ENCODE measurements at places on chromosomes 4 and X. TPM values are rescaled to one million over a fixed set of nuclear protein-coding genes. Genes with fewer than 3 reads are reported as not detected.
A peak's percentile ranks its signal among the peaks of the same experiment; 100 is the strongest.

- no peak for DNase-seq
These were observed 10.8 kb downstream of the PLAC1 start for GRCh38 chrX:134647477-134647877.

Gene NAAA
- total RNA-seq = 44.1 TPM

GRCh38 chrX:43552156-43552555, 103.9 kb upstream of the MAOA start:
- DNase-seq = peak; percentile 95

GRCh38 chr4:120528428-120528827, 394.1 kb downstream of the PRDM5 start:
- no peak for DNase-seq

- DNase-seq = no peak
These were observed 1806.6 kb upstream of the AGA start for GRCh38 chr4:179248821-179249220.

Gene PGAM4
- not detected for total RNA-seq

DNA sequence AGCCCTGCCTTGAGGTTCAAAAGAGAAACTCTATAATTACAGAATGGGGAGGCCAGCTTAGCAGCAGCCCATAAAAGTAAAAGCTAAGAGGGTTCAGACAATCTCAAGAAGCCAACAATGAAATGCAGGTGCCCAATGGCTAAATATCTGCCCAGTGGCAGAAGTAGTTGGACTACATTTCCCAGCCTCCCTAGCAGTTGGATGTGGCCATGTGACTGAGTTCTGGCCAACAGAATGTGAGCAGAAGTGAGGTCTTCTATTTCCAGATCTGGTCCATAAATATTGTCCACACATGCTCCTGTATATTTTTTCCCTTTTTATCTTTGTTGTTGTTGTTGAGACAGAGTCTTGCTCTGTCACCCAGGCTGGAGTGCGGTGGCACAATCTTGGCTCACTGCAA, 127.9 kb upstream of the NHS start:
- DNase-seq = no peak

Gene WDFY3
- total RNA-seq = 42.9 TPM

DNA sequence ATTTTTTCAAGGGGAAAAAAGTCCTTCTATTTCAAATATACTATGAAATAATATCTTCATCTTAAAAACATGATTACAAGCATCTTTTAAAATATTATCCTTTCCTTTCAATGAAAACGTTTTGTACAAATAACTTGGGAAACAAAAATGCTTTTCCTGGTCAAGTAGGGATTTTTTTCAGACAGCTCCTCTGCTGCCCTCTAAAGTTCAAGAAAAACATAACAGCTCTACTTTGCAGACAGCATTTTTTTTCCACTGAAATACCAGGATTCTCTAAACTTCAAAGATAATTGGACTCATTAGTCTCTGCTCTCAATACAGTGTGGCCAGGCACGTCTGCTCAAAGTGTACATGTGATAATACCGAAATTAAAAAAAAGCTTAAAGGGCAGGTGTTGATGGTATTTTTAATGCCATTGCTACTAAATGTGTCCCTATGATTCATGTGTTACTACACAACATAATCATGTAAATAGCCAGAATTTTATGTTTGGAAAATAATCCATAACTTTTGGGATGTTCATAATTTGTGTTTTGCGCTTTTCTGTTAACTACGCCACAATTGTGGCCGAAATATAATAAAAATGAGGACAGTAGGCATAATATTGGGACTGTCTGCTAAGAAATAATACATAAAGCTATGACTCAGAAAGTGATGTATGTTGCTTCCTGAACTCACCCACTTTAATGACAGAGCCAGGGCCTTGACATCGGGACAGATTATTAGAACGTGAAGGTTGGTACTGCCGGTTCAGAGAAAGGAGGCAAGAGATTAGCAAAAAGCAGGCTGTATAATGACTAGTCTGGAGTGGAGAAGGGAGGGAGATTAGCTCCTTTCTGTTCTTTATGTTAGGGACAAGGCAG, 478.9 kb downstream of the KCNIP4 start:
- DNase-seq = peak; percentile 46

DNA sequence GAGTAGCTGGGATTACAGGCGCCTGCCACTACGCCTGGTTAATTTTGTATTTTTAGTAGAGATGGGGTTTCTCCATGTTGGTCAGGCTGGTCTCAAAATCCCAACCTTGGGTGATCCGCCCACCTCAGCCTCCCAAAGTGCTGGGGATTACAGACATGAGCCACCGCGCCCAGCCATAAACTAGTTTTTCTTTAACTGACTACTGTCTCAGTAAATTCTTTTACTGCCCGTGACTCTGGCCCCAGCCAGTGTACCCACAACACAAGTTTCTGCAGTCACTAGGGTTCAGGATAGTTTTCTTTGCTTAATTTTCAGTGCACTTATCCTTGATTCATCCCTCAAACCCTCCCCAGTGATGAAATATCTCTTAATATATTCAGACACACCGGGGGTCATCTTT, 8.3 kb downstream of the SHROOM2 start:
- DNase-seq = no peak

DNA sequence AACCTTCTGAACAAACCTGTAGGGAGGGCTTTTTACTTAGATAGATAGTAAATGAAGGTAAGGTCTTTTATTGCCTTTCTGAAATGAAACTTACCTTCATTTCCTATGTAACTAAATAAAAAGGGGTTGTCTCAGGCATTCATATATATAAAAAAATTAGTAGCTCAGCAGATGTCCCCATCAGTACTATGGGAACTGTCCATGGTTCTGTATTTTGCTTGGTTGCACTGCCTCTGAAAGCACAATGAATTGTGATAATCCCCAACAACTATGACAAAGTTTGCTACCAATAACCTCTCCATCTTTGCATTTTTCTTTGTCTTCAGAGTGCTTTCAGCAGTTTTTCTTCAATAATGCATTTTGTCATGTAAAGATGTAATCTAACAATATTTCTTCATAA, 222.4 kb downstream of the SLIT2 start:
- DNase-seq = peak; percentile 25

DNA sequence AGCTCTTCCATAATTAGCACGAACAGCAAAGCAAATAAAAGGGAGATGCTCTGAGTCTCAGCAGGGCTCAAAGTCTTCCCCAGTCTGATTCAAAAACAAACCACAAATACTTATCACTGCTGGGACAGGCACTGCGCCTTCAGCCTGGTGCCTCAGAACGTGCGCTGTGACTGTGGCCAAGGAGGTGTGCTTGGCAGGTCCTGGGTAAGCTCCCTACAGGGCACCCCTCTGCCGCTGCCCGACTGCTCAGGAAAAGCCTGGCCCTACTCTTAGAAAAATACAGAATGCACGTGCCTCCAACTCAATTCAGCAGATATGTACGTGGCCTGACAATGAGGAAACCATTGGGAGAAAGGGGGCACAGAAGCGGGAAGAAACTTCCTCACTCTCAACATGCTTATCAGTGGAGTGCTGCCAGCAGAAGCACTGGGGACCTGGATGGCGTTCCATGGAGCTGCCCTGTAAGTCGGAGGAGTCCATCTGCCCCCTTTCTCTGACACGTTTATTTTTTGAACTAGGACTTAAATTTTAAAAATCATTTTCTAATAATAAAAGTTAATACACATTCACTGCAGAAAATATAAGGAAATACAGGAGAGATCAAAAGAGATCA, 86.8 kb downstream of the GATB start:
- DNase-seq = no peak

DNA sequence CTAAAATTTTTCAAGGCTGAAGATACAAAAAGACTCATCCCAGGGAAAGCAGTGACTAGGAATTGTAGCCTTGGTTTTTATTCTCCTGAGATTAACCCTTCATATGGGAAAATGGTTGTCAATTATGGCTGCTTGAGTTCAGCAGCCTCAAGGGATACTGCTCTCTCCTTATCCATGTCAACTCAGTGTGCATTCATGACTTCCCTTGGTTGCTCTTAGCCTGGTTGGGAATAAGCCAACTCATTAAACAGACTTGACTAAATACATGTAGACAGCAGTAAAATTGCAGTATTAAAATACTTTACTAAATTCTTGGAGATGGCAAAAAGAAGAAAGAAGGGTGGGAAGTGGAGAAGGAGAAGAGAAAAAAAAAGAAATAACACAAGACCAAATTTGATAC, 44.5 kb upstream of the BMP3 start:
- DNase-seq = no peak

- DNase-seq = no peak
These were observed 122.5 kb downstream of the MAGEE1 start for GRCh38 chrX:76550016-76550415.

DNA sequence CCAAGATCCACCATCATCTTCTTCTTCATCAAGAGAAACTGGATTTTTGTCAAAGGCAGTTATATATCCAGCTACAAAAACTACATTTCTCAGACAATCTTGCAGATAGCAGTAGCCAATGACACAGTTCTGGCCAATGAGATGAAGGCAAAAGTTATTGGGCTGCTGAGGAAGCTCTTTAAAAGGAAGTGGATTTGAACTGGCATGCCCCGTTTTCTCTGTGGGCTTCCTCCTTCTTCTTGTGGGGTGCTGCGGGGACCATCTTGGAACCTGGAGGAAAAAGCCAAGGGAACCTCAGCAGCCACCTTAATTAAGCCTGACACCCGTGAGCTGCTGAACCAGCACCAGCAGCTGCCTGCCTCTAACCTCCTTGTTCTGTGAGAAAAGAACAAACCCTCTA, 4.8 kb downstream of the SMIM43 start:
- no peak for DNase-seq

GRCh38 chrX:153913211-153913610, 8.7 kb downstream of the AVPR2 start:
- DNase-seq = no peak

Gene MAOB
- total RNA-seq = 21.6 TPM

- DNase-seq = no peak
These were observed 1567.9 kb downstream of the ARAP2 start for GRCh38 chr4:34676400-34676799.

Gene HSFX4
- not detected for total RNA-seq

DNA sequence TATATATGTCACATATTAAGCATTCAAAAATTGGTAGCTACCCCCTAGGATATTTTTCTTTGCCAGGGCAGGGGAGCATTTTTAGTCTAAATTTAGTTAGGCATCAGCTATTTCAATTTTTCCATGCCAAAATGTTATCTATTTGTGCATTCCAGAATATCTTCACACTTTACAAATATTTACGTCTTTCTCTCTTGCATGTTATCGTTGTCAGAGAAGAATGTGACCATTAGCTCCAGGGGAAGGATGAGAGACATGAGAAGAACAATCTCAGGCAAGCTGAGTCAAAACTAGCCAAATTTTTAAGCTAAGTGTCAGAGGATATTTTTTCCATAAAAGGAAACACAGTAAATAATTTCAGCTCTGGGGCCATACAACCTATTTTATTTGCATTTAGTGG, 885.0 kb upstream of the EPHA5 start:
- no peak for DNase-seq

DNA sequence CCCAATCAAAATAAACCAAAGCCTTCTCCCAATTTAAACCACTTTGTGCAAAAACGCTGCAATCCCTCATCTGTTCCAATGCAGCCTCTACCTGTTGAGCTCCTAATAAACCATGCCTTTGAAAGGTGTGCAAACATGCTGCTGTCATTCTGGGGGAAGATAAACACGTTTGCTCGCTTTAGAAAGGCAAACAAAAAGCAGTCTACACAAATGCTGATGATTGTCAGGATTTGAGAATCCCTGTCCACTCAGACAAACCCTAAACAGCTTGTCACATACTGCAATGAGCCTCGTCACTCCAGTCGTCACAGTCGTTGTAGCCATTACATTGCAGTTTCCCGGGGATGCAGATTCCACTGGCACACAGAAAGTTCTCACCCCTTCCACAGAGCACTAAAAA, 145.2 kb downstream of the CORIN start:
- no peak for DNase-seq

Gene LDB2
- total RNA-seq = 0.35 TPM

Gene SORBS2
- total RNA-seq = 45.1 TPM

- DNase-seq = no peak
These were observed 14.8 kb downstream of the SOWAHB start for GRCh38 chr4:76883147-76883546.

GRCh38 chr4:184792950-184793555, 32.7 kb downstream of the ACSL1 start:
- peak; percentile 99 for DNase-seq

Gene CABS1
- total RNA-seq = not detected

DNA sequence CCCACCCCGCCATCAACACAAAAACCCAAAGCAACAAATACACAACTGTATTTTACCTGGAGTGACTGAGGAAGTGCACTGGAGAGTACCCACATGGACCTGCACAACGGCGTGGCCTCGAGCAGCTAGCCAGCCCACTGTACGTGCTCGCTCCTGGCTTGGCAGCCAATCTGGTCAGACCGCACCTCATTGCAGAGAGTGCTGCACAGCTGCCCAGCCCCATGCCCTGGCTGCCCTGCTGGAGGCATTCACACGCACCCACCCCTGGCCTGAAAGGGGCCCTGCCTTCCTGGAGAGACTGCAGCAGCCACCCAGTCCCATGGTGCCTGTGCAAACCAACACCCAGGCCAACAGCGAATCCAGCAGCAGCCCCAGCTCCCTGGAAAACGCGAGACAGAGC, 116.3 kb downstream of the GALNTL6 start:
- DNase-seq = no peak

GRCh38 chrX:152641996-152642395, 4.3 kb downstream of the GABRQ start:
- DNase-seq = no peak

Gene GAGE12F
- not detected for total RNA-seq

DNA sequence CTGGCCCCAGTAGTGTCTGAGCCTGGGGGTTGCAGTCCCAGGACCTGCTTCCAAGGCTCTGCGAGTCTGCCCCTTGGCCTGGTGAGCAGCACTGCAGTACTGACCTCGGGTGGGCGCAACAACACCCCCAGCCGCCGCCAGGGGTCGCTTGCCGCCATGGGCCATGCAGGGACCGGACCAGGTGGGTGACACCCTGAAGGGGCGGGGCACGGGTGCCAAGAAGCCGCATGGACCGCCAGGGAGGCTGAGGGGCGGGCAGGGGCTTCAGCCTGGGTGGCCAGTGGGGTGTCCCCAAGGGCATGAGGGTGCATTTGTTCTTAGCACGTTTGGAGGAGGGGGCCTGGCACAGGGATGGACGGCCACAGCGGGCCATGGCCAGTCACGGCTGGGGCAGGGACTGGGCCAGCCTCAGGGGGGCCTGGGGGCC, 25.0 kb downstream of the TACC3 start:
- peak; percentile 23 for DNase-seq

Gene LUZP4
- total RNA-seq = not detected

Gene XK
- 0.30 TPM for total RNA-seq

DNA sequence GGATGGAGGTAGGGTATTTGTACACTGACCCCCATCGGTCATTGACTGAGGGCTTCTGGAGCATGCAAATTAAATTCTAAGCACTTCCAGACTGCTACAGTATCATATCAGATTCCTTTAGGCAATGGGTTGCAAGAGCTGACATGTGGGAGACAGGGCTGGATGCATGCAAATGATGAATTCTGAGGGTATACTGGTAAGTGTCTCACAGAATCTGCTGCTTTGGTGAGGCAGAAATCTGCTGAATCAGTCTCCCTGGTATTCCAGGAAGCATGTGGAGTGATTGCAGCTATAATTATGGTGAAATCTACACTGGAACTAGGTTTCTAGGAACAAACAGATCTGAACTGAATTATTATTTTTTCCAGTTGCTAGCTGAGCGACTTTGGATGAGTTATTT, 684.9 kb upstream of the MAGEB2 start:
- DNase-seq = peak; percentile 13
